Stimulated activated CD4-positive, alpha-beta T cell treated with anti-CD3 and anti-CD28 coated beads, Interleukin-15, amount 100 ng/mL, for 24 hours (primary cell): ENCODE measurements at places on chromosomes 11 and 22.

- DNase-seq, result no peak
These were observed 3.9 kb downstream of the TNNT3 start for GRCh38 chr11:1923201-1923956.

- no peak for DNase-seq
These were observed 21.3 kb downstream of the STX3 start for GRCh38 chr11:59776210-59777066.

DNA sequence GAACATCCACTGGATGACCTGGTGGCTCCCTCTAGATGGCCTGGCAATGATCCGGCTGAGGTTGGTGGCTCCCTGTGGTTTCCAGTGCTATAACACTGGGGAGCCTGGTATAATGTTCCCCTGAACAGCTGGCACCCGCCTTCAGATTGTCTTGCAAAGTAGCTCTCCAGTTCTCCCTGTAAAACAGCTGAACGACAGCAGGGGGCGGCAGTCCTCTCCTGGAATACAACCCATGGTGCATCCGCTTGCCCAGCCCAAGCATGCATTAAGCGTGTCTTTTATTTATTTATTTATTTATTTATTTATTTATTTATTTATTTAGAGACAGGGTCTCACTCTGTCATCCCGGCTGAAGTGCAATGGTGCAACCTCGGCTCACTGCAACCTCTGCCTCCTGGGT is 258.9 kb downstream of the BUD13 start:
- peak; percentile 57 for DNase-seq

DNA sequence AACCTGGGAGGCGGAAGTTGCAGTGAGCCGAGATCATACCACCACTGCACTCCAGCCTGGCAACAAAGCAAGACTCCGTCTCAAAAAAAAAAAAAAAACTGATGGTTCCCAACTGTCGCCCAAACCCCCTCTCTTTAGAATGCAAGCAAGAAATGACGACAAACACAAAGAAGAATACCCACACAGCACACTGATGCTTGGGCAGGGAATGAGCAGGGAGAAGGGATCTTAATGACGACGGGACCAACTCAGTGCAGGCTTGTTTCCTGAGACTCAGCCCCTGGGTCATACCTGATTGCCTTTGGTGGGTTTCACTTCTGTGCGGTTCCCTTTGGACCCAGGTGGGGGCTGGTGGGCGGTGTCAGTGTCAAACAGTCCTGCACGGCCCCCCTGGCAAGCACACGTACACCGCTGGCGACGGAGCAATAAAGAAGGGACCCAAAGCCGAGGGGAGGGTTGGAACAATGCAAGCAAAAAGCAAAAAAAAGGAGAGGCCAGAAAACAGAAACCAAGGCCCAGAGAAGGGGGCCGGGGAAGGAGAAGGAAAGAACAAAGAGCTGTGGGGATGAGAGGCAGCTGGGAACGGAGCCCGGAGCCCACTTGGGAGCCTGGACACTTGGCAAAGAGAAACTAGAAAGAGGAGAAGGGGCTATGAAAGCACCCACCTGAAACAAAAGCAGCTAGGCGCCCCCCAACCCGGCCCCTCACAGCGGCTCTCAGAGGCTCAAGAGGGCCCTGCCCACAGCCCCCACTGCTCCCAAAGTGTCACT is 99.6 kb downstream of the CELSR1 start:
- DNase-seq, result no peak

GRCh38 chr11:22666688-22667439 is 453 bp downstream of the GAS2 start:
- DNase-seq, result peak; percentile 30

- peak; percentile 74 for DNase-seq
These were observed 1.7 kb upstream of the SCO2 start for GRCh38 chr22:50526834-50527801.

- DNase-seq, result no peak
These were observed 12.7 kb upstream of the UVRAG start for GRCh38 chr11:75802021-75802912.

GRCh38 chr11:2180789-2181370 is 9.3 kb upstream of the TH start:
- DNase-seq, result no peak

GRCh38 chr11:95256321-95256779 is 25.3 kb upstream of the SESN3 start:
- no peak for DNase-seq

DNA sequence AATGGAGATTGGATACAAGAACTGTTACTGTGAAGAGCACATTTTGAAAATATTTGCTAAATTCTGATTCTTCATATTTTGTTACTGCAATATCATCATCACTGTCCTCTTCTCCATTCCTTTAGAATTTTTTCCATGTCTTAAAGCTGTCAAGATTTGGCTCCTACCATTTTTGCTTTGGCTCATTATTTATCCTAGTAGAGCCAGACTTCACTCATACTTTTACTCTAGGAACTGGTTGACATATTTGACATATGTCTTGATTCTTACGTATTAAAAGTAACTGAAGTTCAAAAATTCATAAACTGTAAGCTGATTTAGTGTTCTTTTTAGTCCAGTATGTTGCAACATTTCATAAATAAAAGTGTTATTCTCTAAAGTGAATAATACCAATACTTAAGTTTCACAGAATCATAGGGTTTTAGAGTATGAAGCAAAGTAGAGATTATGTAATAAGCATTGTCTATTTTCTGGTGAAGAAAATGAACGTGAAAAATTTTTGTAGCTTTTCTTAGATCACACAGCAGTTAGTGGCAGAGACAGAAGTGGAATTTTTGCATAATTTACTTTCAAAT is 225.6 kb downstream of the TMEM135 start:
- no peak for DNase-seq

- no peak for DNase-seq
These were observed at the start of gene TMPRSS6 for GRCh38 chr22:37109242-37109917. Gene TMPRSS6, minus strand, starts transcription at chr22:37109713. Its CDS starts 6,296 bp downstream, at chr22:37103417.

GRCh38 chr11:115501893-115502589 is 2.2 kb downstream of the CADM1 start:
- peak; percentile 31 for DNase-seq

DNA sequence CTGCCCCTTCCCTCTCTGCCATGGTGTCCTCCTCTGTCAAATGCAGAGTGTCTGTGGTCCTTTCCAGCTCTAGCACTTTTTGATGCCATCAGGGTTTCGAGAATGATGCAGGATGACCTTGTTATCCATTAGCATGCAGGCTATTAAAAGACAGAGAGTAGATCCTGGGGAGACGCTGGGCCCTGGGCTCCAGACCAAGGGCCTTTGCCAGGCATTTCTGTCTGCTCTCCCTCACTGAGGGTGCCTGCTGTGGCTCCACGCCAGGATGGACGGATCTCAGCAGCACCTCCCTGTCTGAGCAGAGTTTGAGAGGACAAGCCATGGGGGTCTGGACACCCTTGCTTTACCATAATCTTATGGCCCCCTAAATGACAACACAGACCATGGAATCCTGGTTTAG is 110.8 kb upstream of the CD82 start:
- DNase-seq, result no peak

DNA sequence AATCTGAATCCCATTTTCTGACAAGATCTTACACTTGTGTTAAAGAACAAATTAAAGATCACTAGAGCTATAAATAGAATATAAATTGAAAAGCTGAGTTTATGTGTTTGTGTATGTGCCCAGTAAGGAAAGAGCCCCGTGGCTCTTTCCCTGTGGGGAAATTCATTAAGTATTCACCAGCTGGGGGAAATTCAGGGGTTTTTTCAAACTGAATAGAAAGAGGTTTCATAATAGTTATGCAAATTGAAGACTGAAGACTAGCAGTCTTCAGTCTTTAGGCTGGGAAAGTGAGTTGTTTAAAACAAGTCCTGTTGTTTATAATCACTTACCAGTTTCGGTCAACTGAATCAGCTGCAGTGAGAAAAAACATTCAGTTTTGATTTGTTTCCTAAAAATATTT is 11.3 kb upstream of the MS4A7 start:
- no peak for DNase-seq

DNA sequence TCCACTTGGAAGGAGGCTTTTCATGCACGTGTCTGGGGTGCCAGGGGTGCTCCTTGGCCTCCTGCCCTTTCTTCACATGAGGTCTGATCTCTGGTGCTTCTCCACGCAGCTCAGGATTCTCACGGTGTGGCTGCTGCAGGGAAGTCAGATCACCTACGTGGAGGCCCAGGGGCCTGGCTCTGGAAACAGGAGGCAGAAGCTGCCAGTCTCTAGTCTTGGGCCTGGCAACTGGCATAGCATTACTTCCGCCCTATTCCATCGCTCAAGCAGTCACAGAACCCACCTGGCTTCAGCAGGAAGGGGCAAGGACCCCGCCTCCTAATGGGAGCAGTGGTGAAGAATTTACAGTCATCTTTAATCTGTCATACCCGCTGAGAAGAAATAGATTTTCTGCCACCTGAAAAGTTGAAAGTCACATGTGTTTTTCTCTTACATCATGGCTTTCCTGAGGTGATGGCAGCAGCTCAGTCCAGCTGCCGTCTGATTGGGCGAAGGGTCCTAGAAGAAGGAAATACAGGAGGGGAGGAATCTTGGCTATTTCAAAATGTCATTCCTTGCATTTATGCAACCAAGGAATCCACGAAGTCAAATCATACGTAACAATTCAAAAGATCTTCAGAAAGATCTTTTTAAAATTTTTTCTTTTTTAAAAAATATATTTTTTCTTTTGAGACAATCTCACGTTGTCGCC is 50.1 kb upstream of the DKK3 start:
- no peak for DNase-seq
